ENCODE measurements at places on chromosomes 12 and 14.

DNA sequence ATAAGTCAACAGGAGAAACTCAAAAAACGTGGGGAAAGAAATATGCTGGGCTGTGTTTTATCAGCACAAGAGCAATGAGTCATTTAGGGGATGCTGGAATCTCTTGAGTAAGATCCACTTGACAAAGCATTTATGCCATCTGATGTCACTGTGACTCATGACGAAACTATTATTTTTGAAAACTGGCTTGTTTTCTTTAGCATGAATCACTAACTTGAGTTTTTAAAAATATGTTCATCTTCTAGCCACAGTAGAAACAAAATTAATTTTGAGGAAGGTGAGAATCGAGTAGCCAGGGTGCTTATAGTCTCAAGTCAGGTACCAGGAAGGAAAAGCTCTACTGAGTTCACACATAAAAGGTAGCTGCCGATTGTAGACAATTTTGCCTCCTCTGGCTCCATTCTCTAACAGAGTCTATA lies 456.2 kb upstream of the MGAT4C start:
- DNase-seq = no peak

DNA sequence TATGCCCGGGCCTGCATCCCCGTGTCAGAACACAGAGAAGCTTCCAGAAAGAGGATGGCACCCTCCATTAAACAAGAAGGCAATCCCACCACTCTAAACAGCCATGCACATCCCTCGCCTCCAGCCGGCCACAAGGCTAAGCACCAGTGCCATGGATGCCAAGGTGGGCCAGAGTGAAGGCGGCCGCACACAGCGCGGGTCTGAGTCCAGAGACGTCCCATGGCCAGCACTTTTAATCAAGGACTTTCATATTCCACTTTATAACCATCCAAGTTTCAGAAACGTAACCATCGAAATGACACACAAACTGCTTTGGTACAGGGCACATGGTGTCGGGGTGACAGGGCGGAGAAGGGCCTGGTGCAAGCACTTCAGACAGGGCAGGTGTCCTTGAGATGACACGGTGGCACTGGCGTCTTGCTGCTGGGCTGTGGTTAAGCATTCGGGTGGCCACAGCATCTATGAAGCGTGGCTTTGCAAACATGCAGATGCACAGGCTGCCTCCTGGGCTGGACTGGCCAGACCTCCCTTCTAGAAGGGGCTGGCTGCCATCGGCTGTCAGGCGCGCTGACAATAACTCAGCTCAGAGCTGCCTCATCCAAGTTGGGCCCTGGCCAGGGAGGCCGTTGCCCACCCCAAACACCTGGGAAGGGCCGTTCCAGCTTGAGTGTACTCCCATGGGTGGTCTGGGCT lies 117.2 kb downstream of the RFLNA start:
- DNase-seq = no peak

DNA sequence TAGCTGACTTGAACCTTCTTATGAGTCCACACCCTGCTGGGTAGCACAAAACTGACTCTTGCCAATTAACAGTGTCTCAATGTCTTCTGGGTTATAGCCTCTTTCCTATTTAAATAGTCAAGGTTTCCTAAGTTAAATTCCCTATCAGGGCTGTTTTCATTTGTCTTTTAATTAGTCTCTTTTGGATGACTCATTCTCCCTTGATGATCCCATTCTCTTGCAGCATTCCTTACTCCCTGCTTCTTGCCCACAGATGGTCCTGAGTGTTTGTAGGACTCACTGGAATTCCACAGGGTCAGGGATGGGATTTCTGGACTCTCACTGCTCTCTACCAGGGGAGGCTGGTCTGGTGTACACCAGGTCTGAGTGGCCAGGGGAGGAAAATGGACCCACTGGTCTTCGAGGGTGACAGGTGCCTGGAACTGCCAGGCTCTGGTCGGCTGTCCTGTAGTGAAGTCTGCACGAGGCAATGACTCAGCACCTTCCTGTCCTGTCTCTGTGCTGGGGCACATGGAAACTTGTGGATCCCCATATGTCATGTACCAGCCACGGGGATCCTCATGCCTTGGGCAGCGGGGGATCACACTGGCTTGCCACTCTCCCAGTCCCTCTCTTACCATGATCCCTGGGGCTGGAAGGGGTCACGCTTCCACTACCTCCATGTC lies 236.5 kb upstream of the PELI2 start:
- no peak for DNase-seq

GRCh38 chr12:114658002-114658441 lies 26.0 kb downstream of the TBX3 start:
- DNase-seq = no peak

DNA sequence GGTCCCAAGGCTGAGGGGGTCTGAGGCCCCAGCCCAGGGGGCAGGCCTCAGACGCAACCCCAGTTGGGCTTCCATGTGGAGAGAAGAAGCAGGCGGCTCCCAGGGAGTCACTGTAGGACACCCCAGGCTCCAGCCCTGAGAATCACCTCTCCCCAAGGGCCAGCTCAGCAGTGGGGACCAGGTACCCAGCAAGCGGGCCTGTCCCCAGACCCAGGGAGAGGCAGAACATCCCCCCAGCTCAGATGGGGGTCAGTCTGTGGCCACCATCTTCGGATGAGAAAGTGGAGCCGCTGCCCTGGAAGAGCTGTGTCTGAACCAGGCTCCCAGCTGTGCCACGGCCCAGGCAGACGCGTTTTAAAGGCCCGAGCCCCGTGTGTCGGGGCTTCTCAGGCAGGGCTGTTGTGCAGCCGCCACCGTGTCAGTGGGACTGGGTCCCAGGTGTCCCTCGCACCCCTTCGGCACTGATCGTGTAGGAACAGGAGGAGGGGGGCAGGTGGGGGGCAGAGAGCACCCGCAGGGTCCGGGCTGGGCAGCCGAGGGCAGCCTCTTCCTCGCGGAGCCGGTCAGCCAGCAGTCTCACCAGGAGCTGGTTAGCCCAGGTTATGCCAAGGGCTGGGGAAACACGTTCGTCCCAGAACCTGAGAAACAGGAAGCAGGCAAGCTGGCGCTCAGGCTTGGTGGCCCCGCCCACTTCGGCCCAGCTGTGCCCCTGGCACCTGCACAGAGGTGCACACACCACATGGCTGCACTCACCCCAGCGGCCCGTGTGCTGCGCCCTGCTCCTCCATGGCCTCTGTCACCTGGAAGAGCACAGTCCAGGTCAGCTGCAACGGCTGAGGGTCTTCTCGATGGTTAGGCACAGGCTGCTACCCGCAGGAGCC lies 16.6 kb downstream of the XRCC3 start:
- no peak for DNase-seq

- DNase-seq = no peak
Observed at GRCh38 chr12:53493610-53494391, 5.5 kb downstream of the MAP3K12 start.

DNA sequence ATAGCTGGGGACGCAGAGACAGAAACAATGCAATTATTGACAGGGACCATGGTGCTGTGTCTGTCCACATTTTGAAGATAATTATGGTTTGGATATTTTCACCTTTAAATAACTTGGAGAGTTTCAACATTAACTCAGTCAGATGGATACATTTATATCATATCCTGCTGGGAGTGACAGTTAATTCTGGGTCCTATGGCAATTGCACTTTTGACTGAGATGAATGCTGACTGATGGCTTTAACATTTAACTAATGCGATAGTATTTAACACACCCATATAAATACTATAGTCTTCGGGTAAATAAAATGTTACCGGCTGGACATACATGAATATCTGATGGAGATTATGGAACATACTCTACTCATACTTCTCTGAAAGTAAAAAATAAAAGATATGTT lies 118.3 kb downstream of the LRRK2 start:
- no peak for DNase-seq

GRCh38 chr12:94699801-94700200 lies 49.4 kb upstream of the TMCC3 start:
- no peak for DNase-seq

DNA sequence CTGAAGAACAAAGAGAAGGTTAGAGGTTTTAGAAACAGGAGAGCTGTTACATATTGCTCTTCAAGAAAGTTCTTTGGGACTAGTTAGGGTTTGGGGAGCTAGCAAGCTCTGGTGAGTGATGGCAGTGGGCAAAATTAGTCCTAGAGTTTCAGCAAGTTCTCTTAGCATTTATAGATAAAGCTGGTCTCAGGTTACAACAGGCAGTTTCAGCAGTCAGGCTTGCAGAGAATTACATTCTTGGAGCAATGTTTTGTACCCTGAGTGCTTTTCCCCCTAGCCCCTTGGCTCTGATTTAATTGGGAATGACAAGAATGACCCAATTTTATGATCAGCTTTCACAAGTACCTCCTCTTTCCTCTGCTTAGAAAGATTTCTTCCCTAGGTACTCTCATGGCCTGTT lies 21.4 kb upstream of the EID3 start:
- DNase-seq = no peak

GRCh38 chr12:123614531-123614930 lies 12.6 kb downstream of the DDX55 start:
- no peak for DNase-seq

DNA sequence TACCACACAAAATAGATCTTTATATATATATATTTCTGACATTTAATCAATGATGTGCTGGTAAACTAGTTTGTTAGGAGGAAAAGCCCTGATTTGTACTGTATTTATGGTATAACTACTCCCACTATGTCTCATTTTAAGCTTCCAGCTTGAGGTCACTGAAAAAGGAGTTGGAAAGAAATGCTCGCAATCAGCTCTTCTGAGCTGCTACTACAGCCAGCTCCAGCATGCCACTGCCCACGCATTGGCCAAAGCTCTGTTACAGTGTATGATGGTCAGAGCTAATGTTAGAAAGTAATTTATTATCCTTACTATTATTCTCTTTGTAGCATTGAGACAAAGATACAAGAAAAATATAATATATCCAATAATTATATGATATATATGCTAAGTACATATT lies 55.0 kb upstream of the PCED1B start:
- no peak for DNase-seq

Measured in stimulated activated CD4-positive, alpha-beta T cell treated with anti-CD3 and anti-CD28 coated beads, Interleukin-4, amount 100 ng/mL, for 1 hour (primary cell).